ENCODE measurements at places on chromosomes 13 and 19. TPM values are rescaled to one million over a fixed set of nuclear protein-coding genes. Genes with fewer than 3 reads are reported as not detected.

CYP4F8 gene
- polyA plus RNA-seq: not detected

GRCh38 chr19:18406749-18407148, 9.3 kb upstream of the LRRC25 start:
- DNase-seq: no peak

DNA sequence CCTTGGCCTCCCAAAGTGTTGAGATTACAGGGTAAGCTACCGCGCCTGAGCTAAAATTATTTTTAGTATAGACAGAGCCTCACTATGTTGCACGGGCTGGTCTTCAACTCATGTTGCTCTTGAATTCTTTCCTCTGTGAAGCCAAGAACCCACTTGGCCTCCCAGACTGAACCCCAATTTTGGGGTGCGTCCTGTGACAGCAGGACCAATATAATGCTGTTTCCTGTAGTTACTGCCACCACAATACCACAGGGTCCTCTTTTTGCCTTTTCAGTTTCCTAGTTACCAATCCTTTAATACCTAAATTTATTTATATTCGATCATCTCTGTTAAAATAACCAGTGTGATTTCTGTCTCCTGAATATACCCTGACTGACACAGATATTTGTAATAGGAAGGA, 32.9 kb downstream of the TSKS start:
- no peak for DNase-seq

DNA sequence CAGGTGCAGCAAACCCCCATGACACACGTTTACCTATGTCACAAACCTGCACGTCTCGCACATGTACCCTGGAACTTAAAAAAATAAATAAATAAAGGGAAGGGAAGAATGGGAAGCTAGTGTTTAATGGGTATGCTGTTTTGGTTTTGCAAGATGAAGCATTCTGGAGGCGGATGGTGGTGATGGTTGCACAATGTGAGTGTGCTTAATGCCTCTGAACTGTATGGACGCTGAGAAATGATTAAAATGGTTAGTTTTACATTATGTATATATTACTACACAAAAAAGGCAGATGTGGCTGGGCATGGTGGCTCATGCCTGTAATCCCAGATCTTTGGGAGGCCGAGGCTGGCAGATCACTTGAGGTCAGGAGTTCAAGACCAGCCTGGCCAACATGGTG, 17.8 kb downstream of the NFILZ start:
- DNase-seq: no peak

DNA sequence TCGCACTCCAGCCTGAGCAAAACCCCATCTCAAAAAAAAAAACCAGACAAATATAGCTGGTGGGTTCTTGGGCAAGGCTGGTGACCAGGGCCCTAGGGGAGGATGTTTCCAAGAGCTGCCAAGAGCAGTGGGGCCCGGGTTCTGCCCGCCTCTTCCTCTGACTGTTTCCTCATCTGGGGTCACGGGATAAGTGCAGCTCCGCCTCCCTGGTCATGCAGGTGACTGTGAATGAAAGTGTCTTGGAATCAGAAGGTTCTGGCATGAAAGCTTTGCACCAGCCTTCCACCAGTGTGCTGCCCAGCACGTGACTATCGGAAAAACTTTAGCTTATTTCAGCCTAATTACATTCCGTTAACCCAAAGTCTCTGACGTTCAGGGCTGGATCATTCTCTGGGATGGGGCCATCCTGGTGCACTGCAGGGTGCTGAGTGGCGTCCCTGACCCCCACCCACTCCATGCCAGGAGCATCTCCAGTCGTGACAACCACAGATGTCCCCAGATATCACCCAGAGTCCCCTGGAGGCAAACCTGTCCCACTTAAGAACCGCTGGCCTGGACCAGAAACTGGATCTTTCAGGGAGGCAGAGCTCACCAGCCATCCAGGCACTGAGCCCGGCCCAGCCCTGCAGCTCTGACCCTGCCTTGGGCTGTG, 85.6 kb downstream of the GNG7 start:
- DNase-seq: no peak

SIGLEC5 gene
- not detected for polyA plus RNA-seq

FFAR1 gene
- polyA plus RNA-seq: not detected

LRRC8E gene
- 8.6 TPM for polyA plus RNA-seq

Data from BJ (cell line).